NCI-H2081 treated with DMSO at 0.1 percent for 48 hours (cell line): ENCODE measurements at places on chromosomes 1 and 21.

DNA sequence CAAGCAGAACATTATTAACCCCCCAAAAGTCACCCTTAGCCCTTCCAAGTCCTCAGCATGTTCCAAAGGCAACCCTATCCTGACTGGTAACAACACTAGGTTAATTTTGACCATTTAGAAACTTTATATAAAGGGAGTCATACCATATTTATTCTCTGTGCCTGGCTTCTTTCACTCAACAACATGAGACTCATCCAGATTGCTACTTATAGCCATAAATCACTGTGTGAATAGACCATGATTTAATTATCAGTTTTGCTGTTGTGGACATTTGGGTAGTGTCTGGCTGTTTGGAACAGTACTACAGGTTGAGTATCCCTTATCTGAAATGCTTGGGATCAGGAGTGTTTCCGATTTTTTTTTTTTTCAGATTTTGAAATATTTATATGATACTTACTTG, 252.1 kb downstream of the DISC1 start:
- no peak for DNase-seq

GRCh38 chr1:162091681-162092524, 22.4 kb downstream of the NOS1AP start:
- DNase-seq: no peak

DNA sequence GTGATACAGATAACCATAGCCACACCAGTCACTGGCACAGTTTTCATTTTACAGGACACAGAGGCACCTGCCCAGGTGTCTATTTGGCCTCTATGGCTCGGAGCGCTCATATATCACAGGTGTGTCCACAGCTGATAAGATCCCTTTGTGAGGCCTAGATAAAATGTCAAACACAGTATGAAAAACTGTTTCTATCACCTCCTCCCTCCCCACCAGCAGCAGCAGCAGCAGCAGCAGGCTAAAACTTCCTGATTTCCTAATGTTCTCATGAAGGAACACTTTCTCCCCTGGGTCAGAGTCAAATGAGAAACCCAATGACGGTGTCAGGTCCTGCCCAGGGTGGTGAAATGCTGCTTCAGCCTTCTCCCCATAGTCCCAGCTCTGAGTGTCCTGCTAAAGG, 24.4 kb downstream of the ELAPOR1 start:
- no peak for DNase-seq

GRCh38 chr1:14682941-14683621, 84.6 kb downstream of the KAZN start:
- DNase-seq: no peak

DNA sequence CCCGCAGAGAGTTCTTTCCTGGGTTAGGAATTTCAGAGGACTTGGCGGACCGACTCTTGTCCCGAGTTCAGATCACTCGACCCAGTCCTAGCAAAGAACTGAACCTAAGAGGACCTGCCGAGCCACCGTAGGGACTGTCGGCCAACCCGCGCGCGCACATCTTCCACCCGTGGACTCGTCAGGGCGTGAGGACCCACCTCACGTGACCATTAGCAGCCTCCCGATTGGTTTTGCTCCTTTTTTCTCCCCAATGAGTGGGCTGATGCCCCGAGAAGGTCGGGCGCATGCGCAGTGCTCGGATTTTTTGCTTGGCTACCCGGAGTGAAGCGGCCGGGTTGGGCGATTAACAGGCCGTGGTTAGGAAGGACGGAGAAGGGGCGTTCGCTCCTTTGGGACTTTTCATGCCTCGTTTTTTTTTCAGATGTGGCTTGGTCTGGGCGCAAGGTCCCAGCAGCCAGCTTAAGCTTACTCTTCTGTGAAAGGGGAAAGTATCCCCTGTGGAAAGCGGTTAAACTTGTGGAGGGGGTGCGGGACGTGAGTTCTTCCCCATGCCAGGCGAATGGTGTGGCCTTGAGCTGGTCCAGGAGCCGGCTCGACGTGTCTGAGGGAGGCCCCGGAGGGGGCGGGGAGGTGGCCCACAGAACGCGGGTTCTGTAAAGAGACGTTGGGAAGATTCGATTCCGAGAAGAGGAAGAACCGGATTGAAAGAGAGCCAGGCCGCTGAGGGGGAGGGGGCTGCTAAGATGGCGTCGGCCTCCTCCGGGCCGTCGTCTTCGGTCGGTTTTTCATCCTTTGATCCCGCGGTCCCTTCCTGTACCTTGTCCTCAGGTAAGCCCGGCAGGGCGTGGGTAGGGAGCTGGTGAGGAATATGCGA, at the start of gene PIP5K1A:
PIP5K1A (plus strand) TSS at position 299 of the 874 bp plus-strand sequence; CDS start at position 744, 445 bp downstream.
- DNase-seq: peak; percentile 99

DNA sequence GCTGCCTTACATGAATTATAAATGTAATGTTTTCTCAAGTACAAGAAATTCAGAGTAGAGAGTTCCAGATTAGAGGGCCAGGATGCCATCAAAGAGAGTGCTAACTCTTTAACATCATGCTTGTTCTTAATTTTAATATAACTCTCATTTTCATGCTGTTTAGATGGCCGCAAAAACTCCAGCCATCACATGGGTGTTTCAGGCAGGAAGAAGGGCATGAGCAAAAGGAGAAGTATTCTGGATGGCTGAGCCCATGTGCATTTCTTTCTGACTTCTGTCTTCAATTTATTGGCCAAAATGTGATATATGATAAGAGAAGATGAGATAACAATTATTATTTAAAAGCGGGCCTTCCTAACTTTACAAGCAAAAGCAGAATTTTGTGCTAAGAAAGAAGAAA, 1328.6 kb downstream of the MRPL39 start:
- DNase-seq: no peak
